ENCODE measurements at places on chromosomes 6 and 20. TPM values are rescaled to one million over a fixed set of nuclear protein-coding genes. Genes with fewer than 3 reads are reported as not detected.
A peak's percentile ranks its signal among the peaks of the same experiment; 100 is the strongest.

The EIF6 gene
- total RNA-seq, result 47.8 TPM

The TTBK1 gene
- total RNA-seq, result under 0.01 TPM

The PSORS1C2 gene
- total RNA-seq, result not detected

The GGTLC1 gene
- not detected for total RNA-seq

The BNIP5 gene
- not detected for total RNA-seq

The CLVS2 gene
- total RNA-seq, result under 0.01 TPM

GRCh38 chr6:12007887-12008286 is 4.2 kb upstream of the HIVEP1 start:
- DNase-seq, result no peak

DNA sequence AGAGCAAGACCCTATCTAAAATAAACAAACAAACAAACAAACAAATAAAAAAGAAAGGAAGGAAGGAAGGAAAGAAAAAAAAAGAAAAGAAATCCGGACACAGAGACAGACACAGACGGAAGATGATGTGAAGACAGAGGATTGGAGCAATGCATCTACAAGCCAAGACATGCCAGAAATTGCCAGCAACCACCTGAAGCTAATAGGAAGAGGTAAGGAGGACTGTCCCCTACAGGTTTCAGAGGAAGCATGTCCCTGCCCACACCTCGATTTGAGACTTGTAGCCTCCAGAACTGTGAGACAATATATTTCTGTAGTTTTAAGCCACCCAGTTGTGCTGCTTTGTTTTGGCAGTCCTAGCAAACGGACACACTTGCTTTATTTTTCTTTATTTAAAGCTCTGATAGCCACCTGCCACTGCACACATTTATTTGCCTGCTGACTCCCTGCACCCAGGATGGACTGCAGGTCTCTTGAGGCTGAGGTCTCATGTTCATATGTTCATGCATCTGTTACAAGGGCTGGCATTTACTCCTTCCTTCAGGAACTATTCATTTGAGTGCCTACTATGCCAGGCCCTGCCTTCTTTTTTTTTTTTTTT is 20.7 kb upstream of the ZMYND8 start:
- no peak for DNase-seq

GRCh38 chr6:11027565-11028110 is 16.5 kb downstream of the ELOVL2 start:
- DNase-seq, result no peak

DNA sequence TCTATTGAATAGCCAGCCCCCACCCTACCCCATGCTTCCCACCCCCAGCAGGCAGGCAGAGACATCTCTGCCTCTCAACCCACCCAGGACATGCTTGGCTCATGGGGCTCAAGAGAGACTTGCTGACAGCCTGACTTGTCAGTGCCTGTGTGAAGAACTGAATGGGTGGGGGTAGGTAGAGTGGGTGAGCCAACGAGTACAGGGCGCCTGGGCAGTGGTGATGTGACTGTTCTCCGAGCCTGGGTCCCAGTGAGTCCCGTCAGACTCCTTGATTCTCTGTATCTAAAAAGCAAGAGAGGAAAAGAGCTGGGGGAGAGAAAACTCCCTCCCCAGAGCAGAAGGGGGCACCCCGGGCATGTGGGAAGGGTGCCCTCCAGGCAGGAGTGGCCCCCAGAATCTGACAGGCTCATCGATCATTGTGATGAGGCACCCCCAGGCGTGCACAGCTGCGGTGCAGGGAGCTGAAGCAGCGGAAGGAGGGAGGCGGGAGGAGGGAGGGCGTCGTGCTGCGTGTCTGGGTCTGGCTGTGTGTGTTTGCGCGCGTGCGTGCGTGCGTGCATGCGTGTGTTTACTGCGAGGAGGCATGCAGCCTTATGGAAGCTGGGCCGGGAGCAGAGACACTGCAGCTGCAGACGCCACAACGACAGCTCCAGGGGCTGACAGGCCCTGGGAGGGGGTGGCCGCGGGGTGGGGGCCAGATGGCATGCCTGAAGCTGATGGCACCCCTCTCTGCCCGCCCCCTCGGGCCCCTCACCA is 40.2 kb downstream of the FOXP4 start:
- no peak for DNase-seq

DNA sequence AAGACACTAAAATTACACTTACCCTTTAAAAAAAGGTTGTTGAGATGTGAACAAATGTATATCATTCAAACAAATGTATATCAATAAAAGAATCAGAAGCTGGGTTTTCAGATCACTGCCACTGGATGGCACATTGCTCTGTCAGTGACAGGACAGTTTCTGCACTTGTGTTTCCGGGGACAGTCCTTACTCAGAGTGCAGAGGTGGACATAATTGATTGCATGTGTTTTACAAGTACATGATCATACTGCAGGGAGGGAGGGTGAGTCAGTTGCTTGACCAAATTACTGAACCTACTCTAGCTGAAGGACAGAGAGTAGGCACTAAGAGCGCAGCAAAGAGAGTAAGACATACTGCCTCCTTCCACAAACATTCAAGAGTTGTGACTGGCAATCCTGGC is 302.3 kb downstream of the TENT5A start:
- DNase-seq, result no peak

DNA sequence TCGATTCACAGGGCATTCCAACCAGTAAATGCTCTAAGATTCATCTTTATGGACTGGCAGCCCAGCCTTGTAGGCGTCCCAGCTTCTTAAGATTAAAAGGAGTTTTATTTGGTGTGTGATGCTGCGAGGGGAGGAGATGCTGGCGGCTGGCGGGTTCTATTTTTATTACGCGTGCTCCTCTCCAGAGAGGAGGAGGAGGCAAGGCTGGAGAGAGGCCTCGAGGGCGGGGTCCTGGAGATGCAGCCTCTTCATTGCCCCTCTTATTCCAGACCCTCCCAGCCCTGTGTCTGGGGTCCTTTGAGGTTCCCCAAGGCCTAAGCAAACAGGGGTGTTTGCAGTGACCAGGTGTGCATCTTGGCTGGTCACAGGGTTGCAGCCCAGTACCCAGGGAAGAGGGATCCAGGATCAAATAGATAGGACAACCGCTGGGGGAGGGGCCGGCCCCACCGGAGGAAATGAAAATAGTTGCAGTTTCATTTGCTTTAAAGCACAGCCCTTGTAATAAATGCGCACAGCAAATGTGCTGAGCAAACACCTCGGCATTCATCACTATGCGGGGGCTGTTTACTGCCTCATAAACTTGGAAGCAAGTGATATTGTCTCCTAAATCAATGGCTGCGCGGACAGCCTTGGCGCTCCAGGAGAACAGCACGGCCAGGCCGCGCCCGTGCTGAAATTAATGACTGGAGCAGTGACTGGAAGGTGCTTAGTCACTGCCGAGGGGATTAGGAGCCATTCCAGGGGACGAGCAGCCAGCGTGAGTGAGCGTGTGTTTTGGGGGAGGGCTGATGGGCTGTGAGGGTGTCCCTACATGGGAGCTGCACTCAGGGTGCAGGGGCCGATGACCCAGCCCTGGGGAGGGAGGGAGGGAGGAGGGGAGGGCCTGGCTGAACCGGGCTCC is 83.0 kb downstream of the TMEM242 start:
- peak; percentile 95 for DNase-seq

DNA sequence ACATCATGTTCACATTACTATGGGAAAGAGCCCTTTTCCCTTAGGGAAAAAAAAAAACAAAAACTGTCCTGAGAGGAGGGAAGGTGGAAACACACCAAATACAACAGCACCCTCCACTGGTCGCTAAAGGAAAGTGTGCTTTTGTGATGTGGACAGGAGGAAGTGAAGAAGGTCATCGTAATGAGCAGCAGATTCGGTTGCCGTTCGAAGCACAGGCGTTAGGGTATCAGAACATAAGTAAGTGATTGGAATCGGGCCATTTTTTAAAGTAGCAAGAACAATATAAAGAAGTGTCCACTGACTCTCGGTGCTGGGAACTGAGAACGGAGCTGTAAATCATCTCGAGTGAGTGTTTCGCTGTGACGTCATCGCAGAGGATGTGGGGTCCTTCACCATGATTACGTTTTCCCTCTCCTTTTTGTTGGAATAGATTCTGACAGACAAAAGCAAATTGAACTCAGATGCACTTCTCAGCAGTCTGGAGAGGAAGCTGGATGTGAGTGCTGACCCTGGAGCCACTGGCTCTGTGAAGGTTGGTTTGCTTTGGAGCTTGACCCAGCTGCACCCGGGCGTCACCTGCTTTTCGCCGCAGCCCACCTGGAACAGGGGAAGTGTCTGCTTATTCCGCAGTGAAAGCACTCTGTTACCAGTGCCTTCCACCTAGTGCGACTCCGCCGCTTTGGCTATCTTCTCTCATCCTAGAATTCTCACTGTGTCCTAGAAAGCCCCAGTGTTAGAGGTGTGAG is 203.6 kb upstream of the GMDS start:
- DNase-seq, result no peak

GRCh38 chr6:20197251-20197650 is 15.0 kb downstream of the MBOAT1 start:
- no peak for DNase-seq

DNA sequence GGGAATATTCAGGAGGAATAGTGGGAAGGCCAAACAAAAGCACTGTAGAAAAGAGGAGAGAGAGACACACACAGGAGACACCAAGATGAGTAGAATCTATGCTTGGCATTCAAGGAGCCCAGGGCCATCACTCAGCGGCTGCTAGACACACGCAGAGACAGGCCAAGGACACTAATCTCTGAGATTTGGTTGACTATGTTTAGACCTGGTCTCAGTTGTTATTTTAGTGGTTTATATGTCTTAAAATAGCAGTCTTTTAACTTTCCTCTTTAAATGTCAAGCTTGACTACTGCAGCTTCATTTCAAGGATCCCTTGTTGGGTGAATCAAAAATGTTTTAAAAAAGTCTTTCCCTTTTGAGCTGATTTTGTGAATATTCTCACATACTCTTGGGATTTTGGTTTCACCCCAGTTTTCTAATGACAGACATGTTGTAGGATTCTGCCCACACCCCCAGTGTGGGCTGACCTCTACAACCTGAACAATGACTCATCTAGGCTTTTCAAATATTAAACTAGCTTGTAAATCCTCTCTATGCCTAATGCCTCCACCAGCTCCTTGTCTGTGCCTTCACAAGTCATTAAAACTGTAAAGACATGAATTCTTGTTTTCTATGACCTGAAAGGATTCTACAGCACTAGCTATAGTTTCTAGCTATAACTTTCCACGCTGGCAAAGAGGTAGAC is 142.7 kb upstream of the EXOC2 start:
- DNase-seq, result no peak

All from esophagus muscularis mucosa (tissue), 4 donors.